ENCODE measurements at places on chromosomes 5 and 9.

- DNase-seq: no peak
Measured at GRCh38 chr9:129332581-129332980, 154.5 kb upstream of the IER5L start.

- DNase-seq: no peak
Measured at GRCh38 chr5:125348221-125348692, 601.8 kb upstream of the ZNF608 start.

- no peak for DNase-seq
Measured at GRCh38 chr9:7780261-7780988, 19.2 kb downstream of the DMAC1 start.

DNA sequence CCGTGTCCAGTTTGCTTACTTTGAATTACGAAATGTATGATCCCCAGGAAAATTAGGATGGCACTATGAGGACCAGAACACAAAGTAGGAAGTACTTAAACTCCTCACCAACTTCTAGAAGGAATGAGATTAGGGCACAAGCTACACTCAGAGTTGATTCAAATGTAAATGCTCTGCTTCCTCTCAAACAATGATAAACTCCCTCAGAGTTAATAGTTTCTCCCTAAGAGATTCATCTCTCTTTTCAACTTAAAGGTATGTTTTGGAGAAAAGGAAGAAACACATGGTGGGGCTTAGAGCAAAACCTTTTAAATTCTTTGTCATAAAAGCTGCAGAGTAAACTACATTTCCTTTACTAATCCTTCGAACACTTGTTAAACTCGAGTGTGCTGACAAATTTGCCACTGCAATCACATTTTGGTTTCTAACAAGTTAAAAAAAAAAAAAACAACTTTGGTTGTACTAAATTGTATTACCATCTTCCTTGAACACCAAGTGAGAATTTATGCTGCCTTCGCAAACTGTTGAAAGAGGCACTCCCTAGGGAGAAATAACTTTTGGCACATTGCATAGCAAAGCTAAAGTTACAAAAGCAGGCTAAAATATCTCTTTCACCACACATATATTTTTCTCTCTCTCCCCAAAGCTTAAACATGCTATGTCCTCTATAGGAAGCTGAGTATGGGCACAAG lies 66.6 kb downstream of the DENND1A start:
- DNase-seq: no peak

- DNase-seq: no peak
Measured at GRCh38 chr5:80623999-80624398, 30.5 kb upstream of the MSH3 start.

DNA sequence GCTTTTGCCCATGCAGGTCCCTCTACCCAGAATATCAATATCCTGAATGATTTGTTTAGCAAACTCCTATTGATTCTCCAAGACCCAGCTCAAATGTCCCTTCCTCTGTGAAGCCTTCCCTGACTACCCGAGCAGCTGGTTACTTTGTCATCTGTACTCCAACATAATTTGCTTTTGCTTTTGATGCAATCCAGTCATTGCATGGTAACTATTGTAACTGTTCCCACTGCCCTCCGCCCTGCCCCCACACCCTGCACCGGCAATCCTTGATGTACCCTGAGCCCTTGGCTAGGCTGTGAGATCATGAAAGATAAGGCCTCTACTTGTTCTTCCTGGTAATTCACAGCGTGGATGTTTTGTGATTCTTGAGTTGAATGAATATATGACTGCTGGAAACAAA lies 119.9 kb upstream of the BOD1 start:
- no peak for DNase-seq

DNA sequence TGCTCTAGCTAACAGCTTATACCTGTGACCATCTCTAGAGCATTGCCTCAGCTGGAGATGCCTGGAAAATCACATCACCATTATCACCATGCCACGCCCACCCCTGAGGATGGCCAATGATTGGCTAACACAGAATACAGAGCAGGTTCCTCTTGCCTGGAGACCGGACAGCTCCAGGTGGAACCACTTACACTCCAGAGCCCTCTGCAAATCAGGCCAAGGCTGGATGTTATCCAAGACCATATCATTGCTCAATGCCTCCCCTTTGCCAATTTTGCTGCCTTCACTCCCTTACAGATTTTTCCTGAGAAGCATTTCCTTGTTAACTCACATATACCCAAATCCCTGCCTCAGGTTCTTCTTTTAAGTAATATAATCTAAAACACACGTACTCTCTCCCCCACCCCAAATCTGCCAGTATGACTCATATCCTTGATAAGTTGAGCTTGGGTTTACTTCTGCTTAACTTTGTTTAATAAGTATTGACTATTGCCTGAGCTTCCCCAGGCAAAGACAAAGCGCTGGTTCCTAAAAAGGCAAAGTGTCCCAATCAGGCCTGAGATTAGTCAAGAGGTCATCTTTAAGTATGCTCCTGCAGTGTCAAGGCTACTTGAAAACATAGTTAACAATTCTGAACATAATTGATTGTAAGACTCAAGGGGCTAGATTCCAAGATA lies 309.6 kb downstream of the EPB41L4A start:
- DNase-seq: no peak

- DNase-seq: no peak
Measured at GRCh38 chr9:13879981-13880380, 434.0 kb downstream of the NFIB start.

DNA sequence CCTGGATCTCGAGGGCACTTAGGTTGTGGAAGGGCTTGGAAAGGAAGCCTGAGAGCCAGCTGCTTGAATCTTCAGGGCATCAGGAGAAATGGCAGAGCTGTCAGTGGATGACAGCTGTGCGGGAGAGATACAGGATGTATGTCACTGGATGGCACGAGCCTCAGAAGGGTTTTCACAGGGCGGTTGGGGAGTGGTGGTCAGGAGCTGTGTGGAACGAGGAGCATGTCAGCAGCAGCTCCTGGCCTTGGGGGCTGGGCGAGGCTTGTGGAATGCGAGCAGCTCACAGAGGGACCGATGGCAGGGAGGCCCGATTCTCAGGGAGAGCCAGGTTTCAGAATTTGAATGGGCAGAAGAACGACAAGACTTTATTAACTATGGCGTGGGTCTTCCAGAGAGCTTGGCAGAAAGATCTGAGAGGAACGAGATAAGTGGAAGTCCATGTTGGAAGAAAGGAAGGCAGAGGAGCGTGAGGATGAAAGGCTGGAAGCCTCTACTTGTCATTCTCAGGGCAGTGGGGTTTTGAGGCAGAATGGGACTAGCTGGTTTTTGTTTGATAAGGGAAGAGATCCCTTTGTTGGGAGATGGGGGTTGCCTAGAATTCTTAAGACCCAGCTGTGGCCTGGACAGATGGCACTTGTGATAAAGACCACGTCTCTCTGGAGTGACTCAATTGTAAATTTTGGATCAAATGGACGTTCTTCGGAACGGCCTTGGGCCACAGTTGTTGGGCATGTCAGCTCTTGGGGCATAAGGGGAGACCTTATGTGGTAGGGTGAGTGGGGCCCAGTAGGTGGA lies 60.3 kb downstream of the SNX30 start:
- DNase-seq: no peak

DNA sequence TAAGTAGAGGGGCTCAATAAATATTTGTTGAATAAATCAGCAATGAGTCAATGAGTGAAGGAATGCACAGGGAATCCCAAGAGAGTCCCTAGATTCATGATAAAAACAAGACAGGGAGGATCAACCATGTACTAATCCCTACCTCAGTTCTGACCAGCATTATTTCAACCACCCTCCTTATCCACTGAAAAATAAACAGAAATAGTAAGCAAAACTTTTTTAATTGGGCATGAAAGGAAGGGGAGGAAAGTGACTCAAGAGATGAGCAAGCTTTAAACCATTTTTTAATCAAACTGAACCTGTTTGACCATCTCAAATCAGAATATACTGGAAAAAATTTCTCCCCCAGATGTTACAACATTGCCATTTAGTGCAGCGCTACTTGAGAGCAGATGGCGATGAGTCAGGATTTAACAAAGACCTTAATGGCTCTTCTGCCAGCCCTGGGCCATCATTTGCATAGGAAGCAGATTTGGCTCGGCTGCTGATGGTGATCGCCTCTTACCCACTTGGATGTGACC lies 194.8 kb upstream of the SLC30A5 start:
- peak; percentile 72 for DNase-seq

DNA sequence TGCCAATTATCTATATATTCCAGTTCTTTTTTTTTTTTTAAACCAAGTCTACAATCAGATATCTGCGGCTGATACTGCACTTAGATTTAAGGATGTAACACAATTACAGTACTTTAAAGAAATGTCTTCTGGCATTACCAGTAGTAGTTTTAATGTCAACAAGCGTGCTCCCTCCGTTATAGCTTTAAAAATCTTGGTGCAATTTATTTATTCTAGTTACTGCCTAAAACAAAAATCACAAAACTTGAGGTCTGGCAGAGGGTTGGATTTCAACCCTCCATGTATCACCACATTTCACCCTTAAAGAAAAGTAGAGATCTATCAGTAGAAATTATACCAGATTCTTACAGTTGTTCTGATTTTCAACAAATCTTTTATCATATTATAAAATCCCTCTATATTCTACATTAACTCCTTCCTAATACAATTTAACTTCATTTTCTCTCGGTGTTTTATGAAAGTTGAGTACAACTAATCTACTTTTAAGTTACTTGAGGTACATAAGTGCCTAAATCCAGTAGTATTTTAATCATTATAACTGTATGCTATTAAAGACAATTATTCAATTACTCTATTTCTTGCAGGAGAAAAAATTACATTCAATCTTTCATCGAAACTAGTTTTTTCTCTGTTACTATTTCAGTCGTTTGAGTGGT lies 2.0 kb upstream of the RICTOR start:
- no peak for DNase-seq

GRCh38 chr5:53180991-53181390 lies 71.4 kb upstream of the MOCS2 start:
- DNase-seq: no peak
